ENCODE measurements at places on chromosomes 13 and 19. TPM values are rescaled to one million over a fixed set of nuclear protein-coding genes. Genes with fewer than 3 reads are reported as not detected.

Gene NAPSA
- total RNA-seq = 0.48 TPM

Gene GAPDHS
- total RNA-seq = not detected

Gene LRRC63
- total RNA-seq = not detected

GRCh38 chr13:58324161-58324560 lies 692.6 kb downstream of the PCDH17 start:
- no peaks in the 10 kb centered on the region for H3K27me3 ChIP-seq
- no peak for DNase-seq
- no peak overlapping the region for H3K27ac ChIP-seq

DNA sequence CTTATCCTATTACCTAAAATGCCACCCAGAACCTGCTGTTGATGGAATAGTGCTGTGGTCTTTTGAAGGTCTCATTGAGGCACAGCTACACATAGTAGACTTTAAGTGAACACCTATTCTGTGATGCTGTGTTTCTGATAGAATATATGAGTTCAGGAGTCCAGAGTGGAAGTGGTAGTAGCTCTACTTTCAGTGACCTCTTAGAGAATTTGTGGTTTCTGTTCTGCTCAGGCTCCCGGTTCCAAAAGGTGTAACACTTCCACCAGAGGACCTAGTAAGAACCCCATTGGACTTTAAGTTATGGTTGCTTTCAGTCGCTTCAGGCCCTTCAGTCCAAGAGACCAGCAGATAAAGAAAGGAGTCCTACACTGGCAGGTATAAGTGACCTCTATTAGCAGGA lies 11.4 kb upstream of the MYCBP2 start:
- peaks cover 8% of the 10 kb centered on the region for H3K4me1 ChIP-seq
- H3K27me3 ChIP-seq = peaks cover 11% of the 10 kb centered on the region
- H3K4me3 ChIP-seq = no peak overlapping the region

- peaks cover 18% of the 10 kb centered on the region for H3K36me3 ChIP-seq
- no peaks in the 10 kb centered on the region for H3K27me3 ChIP-seq
- no peak overlapping the region for H3K4me3 ChIP-seq
- peaks cover 12% of the 10 kb centered on the region for H3K4me1 ChIP-seq
- DNase-seq = no peak
- H3K27ac ChIP-seq = no peak overlapping the region
Measured at GRCh38 chr13:48436661-48437288, 23.9 kb upstream of the LPAR6 start.

GRCh38 chr13:79549355-79550106 lies 68.6 kb downstream of the NDFIP2 start:
- no peaks in the 10 kb centered on the region for H3K27me3 ChIP-seq
- H3K36me3 ChIP-seq = no peaks in the 10 kb centered on the region
- no peak overlapping the region for H3K4me3 ChIP-seq
- H3K4me1 ChIP-seq = peaks cover 13% of the 10 kb centered on the region
- no peak for DNase-seq

- peaks cover 47% of the 10 kb centered on the region for H3K4me1 ChIP-seq
- H3K27ac ChIP-seq = peak within 1 kb of the TSS; percentile 62
- H3K4me3 ChIP-seq = peak within 1 kb of the TSS; percentile 82
- peak; percentile 48 for DNase-seq
- H3K36me3 ChIP-seq = no peaks in the 10 kb centered on the region
Measured at GRCh38 chr13:31199849-31200636, at the start of gene B3GLCT. B3GLCT (plus strand) TSS chr13:31199975; CDS start chr13:31200085, 110 bp downstream.

- peak overlapping the region; percentile 62 for H3K4me3 ChIP-seq
- DNase-seq = no peak
- peaks cover 47% of the 10 kb centered on the region for H3K4me1 ChIP-seq
- peaks cover 6% of the 10 kb centered on the region for H3K36me3 ChIP-seq
Measured at GRCh38 chr13:110125613-110126272, 181.2 kb downstream of the COL4A1 start.

DNA sequence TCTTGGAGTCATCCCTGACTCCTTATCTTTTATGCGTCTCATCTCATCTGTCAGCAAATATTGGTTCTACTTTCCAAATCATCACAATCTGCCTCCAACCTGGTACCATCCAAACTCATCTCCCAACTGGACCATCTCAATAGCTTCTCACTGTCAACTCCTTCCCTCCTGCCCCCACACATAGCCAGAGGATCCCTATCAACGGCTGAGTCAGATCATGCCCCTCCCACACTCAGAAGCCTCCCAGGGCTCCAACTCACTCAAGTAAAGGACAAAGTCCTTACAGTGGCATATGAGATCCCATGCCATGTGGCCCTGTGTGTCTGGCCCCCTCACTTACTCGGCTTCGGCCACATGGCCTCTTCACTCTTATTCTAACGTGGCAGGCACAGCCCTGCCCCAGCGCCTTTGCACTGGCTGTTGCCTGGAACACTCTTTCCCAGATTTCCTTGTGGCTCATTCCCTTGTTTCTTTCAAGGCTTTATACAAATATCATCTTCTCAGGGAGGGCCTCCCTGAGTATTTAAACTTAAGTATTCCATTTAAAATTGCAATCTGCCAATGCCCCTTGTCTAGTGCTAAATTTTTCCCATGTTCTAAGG lies 4.3 kb downstream of the SPRED3 start:
- H3K4me1 ChIP-seq = peaks cover 43% of the 10 kb centered on the region
- peak overlapping the region; percentile 40 for H3K27ac ChIP-seq
- peaks cover 6% of the 10 kb centered on the region for H3K27me3 ChIP-seq

DNA sequence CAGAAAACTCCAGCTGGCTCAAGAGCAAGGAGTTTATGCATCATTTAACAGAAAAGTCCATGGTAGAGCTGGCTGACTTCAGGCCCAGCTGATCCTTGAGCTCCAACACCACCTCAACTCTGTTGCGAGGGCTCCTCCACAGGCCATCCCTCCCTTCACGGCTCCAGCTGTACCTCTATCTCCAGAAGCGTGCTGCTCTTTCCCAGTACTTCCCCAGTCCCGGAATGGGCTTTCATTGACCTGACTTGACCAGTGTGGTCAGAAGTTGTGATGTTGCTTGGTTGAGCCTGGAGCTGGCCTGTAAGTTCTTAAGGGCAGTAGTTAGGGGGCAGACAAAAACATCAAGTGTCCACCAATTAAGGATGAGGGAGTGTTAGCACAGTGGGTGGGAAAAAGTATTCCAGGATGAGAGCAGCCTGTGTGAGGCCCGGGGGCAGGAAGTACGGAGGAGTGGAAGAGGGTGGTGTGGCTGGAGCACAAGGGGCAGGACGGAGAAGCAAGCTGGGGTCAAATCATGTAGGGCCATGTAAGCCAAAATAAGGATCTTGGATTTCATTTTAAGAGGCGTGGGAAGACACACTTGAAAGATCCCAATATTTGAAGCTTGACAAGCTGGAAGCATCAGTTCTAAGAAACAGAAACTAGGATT lies 24.0 kb downstream of the SKA3 start:
- peaks cover 7% of the 10 kb centered on the region for H3K36me3 ChIP-seq
- no peak for DNase-seq
- H3K4me1 ChIP-seq = 0 out of 2 replicates have a peak, but pooled peaks cover 11% of the 10 kb centered on the region
- H3K27me3 ChIP-seq = no peaks in the 10 kb centered on the region
- no peak overlapping the region for H3K27ac ChIP-seq
- H3K4me3 ChIP-seq = no peak overlapping the region

GRCh38 chr13:101989798-101990350 lies 412.0 kb downstream of the FGF14 start:
- H3K27me3 ChIP-seq = no peaks in the 10 kb centered on the region
- no peaks in the 10 kb centered on the region for H3K4me1 ChIP-seq
- H3K27ac ChIP-seq = no peak overlapping the region

DNA sequence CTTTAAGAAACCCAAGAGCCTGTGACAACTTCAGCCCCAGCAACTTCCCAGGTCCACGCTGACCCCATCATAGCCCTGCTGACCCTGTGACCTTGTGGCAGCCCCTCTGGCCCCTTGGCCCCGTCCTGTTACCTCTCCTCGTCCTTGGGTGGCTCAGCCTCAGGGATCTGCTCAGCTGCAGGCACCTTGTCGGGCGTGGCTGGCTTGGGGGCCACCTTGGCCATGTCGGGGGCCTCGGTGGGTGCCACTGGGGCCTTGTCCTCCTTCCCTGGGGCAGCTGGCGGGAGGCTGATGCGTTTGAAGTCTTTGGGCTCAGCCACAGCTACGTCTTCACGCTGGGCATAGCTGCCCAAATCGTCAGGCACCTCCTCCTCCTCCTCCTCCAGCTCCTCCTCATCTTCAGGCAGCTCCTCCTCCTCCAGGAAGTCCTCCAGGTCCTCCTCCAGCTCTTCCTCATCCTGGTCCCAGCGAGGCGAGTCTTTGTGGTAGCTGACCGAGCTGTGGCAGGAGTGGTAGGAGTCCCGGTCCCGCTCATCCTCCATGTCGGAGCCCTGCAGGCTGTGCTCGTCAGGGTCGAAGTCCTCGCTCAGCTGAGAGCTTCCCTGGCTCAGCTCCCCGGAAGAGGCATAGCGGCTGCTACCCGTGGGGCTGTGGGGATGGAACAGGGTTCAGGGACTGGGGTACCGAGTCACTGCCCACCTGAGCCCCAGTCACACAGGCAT lies 32.2 kb downstream of the UNC13A start:
- peaks cover 5% of the 10 kb centered on the region for H3K36me3 ChIP-seq
- H3K4me1 ChIP-seq = no peaks in the 10 kb centered on the region
- H3K4me3 ChIP-seq = no peak overlapping the region
- peaks cover 13% of the 10 kb centered on the region for H3K27me3 ChIP-seq
- no peak for DNase-seq
- H3K27ac ChIP-seq = no peak overlapping the region

DNA sequence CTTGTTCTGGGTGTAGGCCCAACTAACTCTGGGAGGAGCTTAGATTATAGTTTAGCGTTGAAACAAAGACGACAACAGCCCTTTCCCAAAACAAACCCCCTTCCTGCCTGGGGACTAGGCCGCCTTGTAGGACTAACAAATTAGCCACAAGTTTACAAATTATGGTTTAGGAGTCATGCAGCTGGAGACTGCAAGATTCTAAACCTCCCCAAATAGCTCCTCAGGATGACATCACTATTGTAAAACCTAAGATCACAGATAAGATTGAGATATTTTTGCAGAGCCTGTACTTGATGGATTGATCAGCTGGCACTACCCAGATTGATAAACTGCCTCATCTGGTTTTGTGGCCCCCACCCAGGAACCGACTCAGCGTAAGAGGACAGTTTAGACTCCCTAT lies 2.3 kb upstream of the SLC25A15 start:
- peak; percentile 84 for DNase-seq
- no peaks in the 10 kb centered on the region for H3K36me3 ChIP-seq
- H3K4me1 ChIP-seq = peaks cover 31% of the 10 kb centered on the region
- peak overlapping the region; percentile 53 for H3K4me3 ChIP-seq
- H3K27me3 ChIP-seq = no peaks in the 10 kb centered on the region

DNA sequence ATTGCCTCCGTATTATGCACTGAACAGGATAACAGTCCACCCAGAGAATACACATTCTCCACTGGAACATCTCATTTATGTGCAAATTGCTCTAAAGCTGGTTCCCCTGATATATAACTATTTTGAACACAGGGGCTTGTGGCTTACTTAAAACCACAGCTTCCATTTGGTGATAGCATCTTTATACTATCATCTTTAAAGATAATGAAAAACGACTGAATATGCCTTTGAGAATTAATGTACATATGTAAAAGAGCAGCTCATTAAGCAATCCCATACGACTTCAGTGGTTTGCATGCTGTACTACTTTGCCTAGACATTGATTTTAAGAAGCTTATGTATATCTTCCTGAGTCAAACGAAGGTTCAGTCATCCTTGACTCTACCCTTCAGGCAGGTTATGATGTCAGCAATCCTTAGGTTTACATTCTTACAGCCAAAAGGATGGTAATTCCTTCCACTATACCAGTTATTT lies 40.8 kb downstream of the BRD4 start:
- H3K4me3 ChIP-seq = peak overlapping the region; percentile 14
- peak; percentile 17 for DNase-seq
- H3K36me3 ChIP-seq = peaks cover 10% of the 10 kb centered on the region
- H3K4me1 ChIP-seq = peaks cover 84% of the 10 kb centered on the region
- H3K27me3 ChIP-seq = no peaks in the 10 kb centered on the region

DNA sequence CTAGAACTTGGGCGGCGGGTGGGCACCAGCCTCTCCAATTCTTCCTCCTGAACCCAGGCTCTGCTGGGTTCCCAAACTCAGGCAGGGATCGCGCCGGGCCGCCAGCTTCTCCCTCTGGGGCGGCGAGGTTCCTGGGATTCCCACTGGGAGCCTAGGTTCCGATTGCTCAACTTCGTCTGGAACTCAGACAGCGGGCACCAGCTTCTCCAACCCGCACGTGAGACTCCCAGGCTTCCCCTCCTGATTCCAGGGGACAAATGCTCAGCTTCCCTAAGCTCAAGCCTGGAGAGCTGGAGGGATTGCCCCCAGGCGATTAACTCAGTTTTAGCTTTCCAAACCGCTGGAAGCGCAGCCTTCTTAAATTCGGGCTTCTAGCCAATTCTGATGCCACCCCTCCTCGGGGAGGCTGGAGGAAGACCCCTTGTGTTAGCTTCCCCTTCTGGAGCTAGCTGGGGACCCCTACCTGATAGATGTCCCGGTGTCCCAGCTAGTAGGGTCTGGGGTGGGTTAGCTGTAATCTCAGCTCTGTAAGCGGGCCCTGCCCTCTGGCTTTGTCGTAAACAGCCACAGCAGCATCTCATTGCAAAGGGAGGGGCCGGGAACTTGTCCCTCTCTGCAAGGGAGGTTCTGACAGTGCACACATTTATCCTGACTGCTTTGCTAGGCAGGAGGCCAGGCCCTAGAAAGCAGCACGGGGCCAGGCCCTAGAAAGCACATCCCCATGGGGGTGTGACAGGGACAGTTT lies 671 bp downstream of the MCOLN1 start:
- DNase-seq = no peak
- no peak overlapping the region for H3K27ac ChIP-seq
- peaks cover 13% of the 10 kb centered on the region for H3K4me1 ChIP-seq
- H3K36me3 ChIP-seq = peaks cover 5% of the 10 kb centered on the region
- H3K4me3 ChIP-seq = peak overlapping the region; percentile 83

Data from HFFc6 (cell line).